Activated naive CD4-positive, alpha-beta T cell (primary cell): ENCODE measurements at places on chromosomes 7 and 10.

GRCh38 chr7:136064081-136064480 is 86.9 kb upstream of the MTPN start:
- no peak for DNase-seq

- DNase-seq: no peak
Measured at GRCh38 chr10:25112016-25112415, 62.8 kb upstream of the GPR158 start.

DNA sequence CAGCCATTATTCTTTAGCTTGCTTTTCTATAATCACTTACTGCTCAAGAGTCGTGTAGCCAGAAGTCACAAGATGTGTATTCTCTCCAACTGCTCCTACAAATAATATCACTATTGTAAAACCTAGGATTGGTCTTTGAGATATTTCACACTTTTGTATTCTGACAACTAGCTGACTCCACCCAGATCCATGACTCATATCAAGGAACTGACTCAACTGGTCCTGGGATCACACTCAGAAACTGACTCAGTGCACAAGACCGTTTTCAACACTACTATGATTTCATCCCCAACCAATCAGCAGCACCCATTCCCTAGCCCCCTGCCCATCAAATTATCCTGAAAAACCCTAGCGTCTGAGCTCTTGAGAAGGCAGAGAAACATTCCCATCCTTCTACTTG is 56.5 kb upstream of the ORC5 start:
- DNase-seq: no peak

DNA sequence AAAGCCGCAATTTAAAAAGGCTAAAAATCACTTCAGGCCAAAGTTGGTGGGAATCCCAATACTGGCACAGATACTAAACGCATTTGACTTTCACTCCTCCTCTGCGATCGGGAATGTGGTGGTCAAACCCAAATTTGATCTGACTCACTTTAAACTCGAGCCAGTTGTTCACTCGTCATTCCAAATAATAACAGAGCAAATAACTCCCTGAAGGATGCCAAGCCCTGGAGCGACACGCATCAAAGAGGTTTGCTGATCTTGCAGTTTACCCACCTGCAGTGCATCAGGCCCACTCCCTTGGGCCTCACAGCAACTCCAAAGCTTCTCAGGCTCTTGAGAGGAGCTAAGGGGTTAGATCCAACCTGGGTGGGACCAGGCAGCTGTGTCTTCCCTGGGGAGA is 12.2 kb downstream of the PTN start:
- DNase-seq: no peak

DNA sequence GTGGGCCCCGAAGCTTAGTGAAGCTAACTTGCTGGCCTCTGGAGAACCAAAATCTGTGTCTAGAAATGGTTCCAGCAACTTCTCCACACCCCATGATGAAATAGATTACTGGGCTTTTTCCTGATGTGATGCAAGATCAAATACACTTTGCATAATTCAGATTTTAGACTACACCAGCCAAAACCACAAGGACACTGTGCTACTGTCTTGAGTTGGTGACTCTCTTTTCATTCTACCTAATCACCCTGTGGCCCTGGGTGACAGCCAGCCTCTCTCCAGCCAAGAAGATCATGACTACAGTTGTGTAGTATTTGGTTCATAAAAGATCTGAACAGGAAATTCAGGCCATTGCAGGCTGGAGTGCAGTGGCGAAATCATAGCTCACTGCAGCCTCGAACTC is 22.2 kb downstream of the AZGP1 start:
- no peak for DNase-seq

DNA sequence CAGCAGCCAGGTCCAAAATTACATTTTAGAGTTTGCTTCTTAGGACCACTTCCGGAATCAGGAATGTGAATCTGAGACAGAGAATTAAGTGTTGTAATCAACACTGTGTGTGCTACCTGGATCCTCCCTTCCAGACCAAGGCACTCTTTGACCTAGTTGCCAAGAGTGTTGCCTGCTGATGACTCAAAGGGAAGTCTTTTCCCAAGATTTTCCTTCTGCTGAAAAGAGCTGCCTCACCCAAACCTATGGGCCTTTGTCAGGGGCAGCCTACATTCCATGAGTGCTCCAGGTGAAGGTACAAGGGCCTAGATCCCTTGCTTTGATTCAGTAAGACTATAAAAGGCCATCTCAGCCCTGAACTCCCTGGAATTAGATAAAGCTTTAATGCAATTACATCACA is 712.5 kb upstream of the ANKRD30A start:
- DNase-seq: no peak
